Islet precursor cell (in vitro differentiated cells): ENCODE measurements at places on chromosomes 5 and 9.
A peak's percentile ranks its signal among the peaks of the same experiment; 100 is the strongest.

- no peak for DNase-seq
Measured at GRCh38 chr5:160496334-160496733, 74.7 kb downstream of the PTTG1 start.

DNA sequence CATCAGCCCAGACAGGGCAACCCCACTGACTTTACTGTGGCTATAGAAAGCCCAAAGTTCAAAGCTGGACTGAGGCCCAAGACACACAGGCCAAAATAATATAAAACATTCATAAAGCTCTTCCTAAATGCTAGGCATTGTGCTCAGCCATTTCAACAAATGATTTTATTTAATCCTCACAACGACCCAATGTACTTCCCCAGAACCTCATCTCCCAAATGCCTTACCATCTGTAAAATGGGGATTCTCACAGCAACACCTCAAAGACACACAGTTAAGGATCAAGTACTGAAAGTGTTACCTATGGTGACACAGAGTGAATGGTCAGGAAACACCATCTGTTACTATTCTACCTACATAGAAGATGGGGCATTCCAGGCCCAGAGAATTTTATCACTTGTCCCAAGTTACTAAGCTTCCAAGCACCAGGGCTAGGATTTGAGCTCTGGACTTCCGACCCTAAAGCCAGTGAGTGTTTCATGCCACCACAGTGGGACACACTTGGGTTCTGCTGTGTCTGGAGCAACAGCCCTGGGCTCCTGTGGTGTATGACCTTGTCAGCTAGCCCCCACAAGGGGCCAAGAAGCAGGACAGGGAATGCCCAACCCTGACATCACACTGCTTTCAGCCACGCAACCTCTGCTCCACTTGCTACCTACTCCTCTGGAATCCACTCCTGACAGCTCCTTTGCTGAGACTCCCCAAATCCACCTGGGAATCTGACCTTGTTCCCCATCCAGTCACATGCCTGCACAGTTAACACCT is 15.1 kb downstream of the SHB start:
- DNase-seq: no peak

DNA sequence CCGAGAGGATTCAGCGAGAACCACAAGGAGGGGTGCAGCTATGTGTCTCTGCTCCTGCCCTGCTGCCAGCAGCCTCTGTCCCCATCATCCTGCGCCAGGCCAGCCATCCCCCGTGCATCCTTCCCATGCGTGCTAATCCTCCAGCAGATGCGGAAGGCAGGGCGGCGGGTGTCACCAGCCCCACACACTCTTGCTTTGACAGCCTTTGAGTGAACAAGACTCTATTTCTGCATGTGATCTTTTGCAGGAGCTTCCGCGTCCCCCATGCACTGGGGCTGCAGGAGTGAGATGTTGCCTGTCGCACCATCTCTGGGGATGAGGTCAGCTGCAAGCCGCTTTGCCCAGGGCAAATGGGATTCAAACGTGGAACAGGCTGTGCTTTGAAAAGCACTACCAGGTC is 58.0 kb upstream of the OLFM1 start:
- DNase-seq: no peak

GRCh38 chr9:5364294-5365024 is 24.8 kb upstream of the RLN1 start:
- no peak for DNase-seq

DNA sequence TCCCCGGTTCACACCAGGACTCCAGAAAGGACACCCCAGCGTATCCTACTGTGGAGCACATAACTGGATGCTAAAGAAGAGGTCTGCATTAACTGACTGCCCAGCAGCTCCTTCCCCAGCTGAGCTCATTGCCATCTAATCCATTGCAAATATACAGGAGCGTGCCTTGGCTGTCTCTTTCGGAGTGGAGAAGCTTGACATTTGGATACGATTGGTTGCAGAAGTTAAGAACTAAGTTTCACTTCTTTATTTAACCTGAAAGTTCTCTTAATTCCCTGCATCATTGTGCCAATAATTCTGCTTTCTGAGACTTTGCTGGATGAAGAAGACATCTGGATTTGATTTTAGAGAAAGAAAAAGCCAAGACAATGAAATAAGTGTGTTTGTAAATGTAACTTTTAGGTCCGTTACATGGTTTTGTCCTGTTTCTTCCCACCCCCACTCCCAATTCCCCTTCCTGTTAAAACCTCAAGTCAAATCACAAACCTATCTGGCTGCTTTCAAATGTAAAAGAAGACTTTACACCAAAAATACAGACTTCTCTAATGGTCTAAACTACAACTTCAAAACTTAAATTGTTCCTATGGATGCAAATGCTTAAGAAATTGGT is 33.9 kb downstream of the TAS2R1 start:
- DNase-seq: no peak

GRCh38 chr5:132704875-132705274 is 31.1 kb downstream of the IL4 start:
- DNase-seq: no peak

- no peak for DNase-seq
Measured at GRCh38 chr5:32586276-32586599, 881 bp downstream of the SUB1 start.

- peak; percentile 56 for DNase-seq
Measured at GRCh38 chr5:157458835-157459234, 1.2 kb upstream of the NIPAL4 start.

GRCh38 chr5:57452885-57453284 is 29.7 kb downstream of the ACTBL2 start:
- DNase-seq: no peak

GRCh38 chr5:65808818-65809217 is 86.8 kb downstream of the NLN start:
- no peak for DNase-seq

DNA sequence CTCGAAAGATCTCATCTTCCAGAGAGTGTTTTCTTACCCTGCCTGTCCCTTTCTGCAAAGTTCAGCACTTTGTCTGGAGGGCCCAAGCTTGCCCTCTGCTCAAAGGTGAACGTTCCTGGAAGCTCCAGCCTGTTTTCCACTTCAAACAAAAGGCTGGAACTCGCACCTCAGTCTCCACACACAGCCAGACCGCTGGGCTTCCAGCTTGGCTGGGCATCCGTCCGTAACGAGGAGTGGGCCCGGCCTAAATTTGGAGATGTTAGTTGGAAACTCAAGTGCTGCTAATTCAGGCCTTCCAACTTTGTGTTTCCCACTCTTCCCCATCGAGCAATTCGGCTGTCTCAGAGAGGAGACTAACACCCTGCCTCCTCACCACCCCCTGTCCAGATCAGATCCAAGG is 35.1 kb downstream of the FGF18 start:
- DNase-seq: no peak

- no peak for DNase-seq
Measured at GRCh38 chr5:169301386-169301934, 521 bp upstream of the SLIT3 start.

DNA sequence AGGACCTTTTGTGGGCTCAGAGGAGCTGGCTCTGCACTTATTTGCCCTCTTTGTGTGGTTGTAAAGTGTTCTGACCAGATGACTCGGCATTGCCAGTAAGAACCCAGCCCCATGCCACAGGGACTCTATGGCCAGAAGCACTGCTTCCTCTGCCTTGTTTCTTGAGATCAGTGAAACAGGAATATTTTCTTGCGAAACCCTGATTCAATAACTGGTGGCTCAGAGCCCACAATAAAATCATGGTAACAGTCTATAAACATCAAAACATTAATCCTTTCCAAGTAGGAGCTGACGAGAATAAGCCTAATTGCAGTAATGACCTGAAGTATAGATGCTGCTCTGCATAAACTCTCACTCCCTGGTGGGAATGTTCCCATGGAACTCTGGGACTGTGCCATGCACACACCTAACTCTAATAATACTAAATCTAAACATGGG is 344.3 kb downstream of the ZNF608 start:
- peak; percentile 76 for DNase-seq

DNA sequence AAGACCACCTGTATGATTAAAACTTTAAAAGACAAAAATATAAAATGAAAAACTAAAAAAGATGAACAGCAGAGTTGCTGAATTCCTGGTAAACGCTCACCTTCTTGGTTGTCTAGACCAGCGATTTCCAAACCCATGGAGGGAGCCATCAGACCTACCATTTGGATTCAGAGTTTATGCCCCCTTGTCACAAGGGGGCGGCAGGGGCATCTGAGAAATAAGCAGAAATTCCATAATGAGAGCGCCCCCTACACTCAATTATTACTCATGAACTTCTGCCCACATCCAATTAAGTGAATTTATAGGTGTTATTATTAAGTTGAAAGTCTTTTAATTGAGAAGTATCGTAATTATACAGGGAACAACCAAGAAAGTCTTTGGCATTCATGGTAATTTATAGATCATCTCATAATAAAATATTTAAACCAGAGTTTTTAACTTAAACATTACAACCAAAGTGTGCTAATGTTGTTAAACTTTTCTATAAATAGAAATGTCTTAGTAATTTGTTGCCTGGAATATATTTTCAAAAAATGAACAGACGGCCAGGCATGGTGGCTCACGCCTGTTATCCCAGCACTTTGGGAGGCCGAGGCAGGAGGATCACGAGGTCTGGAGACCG is 35.2 kb upstream of the SPATA31C2 start:
- DNase-seq: peak; percentile 65

- peak; percentile 65 for DNase-seq
Measured at GRCh38 chr5:175867587-175868347, 3.6 kb upstream of the CPLX2 start.
